ENCODE measurements at places on chromosomes 5 and 9.

DNA sequence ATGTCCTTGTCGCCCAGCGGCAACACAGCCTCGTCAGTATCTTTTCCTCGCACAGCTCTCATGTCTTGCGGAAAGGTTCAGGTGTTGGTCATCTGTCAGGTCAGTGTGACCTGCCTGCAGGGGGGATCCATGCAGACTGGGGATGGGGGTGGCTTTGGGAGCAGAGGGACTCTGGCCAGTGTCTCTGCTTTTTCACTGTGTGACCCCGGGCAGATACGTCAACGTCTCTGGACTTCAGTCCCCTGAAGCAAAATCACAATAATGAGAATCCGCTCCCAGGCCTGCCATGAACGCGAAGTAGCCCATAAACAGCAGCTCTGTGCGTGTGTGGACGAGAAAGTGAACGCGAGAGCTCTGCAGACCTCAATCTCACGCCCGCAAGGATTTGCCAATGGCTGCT is 75.7 kb upstream of the FCN1 start:
- no peak for DNase-seq

DNA sequence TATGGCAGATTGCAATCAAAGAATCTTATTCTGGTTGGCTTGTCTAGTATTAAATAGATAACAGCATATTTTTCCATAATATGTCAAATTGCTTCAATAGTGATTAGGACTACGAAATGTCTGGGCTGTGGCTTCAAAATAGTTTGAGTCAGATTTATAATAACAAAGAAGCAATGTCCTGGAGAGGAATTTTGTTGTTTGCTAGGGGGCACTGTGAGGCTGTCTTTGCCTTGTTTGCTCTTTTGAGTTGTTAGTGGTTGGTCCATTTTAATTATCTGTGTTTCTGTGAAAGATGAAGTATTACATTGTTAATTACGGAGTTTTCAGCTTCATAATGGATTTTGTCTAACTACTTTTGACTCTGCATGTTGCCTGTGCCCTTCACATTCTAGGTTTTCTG is 713.6 kb downstream of the TLE4 start:
- no peak for DNase-seq

DNA sequence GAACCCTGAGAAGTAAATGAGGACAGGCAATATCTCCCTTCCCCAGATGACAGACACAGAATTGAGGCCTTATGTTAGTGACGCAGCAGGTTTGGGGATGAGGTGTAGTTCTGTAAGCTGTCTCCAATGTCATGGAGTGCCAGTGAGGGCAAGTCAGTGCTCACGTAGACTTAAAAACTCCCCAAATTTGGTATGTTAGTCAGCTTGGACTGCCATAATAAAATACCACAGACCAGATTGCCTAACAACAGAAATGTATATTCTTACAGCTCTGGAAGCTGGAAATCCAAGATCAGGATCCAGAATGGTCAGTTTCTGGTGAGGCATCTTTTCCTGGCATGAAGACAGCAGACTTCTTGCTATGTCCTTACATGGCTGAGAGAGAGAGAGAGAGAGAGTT is 14.9 kb downstream of the FOXI1 start:
- no peak for DNase-seq

DNA sequence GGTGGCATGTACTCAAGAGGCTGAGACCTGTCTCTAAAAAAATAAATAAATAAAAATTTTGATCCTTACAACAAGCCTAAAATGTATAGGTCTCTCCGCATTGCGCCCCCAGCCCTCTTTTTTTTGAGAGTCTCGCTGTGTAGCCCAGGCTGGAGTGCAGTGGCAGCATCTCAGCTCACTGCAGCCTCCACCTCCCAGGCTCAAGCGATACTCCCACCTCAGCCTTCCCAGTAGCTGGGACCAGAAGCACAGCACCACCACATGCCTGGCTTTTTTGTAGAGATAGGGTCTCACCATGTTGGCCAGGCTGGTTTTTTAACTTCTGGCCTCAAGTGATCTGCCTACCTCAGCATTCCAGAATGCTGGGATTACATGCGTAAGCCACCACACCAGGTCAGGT is 2.2 kb upstream of the GARIN3 start:
- no peak for DNase-seq

- no peak for DNase-seq
Measured at GRCh38 chr9:27118916-27119315, 9.9 kb downstream of the TEK start.
